Suprapubic skin (tissue), 4 donors: ENCODE measurements at places on chromosomes 12 and 14.

GRCh38 chr12:124804011-124804621 lies 59.5 kb downstream of the SCARB1 start:
- DNase-seq = no peak

DNA sequence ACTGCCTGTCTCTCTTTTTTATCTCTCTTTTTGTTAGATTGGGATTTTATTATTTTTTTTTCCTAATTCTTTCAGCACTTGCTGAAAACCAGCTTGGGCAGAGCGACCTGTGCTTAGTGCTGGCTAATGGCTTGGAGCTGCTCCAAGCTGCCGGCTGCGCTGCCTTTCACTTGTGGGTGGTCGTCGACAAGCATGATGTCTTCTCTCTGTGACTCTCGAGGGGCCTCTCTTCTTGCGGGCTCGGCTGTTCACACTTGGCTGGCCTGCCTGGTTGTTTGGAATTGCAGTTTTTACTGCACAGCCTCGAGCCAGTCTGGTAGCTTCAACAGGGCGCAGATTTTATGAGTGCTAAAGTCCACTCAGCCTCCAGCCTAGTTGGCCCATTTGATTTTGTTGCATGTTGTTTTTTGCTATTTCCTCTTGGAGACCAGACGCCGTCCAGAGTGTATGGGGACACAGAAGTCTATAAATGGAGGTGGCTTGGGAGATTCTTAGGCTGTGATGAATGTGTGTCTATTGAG lies 18.6 kb downstream of the TPCN1 start:
- peak; percentile 62 for DNase-seq

GRCh38 chr12:65902500-65902899 lies 78.2 kb downstream of the HMGA2 start:
- no peak for DNase-seq

- no peak for DNase-seq
These were observed 8.3 kb downstream of the PXN start for GRCh38 chr12:120257041-120257821.

DNA sequence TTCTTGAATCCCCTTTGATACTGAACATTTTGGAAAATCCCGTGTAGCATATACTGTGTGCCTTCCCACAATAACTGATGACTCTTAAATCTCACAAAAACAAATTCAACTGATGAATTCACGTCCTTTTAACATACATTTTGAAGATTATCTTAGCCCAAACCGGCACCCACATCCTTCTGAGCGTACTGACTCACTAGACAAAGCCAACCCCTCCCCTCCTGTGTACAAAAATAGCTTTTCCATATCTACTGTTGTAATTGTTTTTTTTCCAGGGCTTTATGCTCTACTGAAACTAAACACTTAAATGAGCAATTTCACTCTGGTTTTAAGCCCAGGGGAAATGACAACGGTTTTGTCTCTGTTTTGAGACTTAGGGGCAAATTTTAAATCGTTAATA lies 109.4 kb upstream of the ATF7IP start:
- DNase-seq = no peak

GRCh38 chr12:57224973-57225679 lies 4.4 kb upstream of the SHMT2 start:
- no peak for DNase-seq

DNA sequence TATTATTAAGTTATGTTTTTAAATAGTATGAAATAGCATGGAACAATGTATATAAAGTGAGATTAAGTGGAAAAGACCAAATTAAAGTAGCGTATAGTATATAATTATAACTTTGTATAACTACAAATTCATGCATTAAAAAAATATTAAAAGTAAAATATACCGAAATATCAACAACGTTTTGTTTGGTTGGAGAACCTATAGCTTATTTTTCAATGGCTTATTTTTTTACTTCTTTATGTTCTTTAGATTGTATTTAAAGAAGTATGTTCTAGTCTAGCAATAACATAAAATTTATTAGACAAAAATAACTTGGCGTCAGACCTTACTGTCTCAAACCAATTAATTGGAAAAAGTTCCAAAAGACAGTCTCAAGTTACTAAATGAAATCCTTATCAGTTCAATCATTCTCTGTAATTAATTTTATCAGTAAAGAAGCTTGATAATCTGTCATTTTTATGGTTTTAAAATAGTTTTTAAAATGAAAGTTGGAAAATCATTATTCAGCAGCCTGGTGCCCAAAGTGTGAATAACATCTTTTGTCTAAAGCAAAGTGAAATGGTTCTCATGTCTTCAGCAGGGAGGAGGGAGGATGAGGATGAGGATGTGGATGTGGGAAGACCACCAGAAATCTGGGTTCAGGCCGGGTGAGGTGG lies 46.7 kb downstream of the IRAK3 start:
- no peak for DNase-seq

DNA sequence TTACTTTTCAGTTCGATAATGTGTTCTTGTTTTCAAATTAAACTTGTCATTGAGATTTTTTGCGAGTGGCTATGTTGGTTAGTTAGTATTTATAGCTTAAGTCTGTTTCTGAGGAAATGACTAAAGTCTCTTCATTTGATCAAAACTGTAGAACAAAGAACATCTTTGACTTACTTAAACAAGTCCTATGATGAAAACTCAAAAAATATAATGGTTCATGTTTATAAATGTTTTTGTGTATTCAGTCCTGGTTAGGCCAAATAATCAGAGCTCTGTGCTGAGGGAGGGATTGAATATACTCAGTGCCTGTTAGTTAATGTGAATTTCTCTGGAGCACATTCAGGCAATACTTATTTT lies 51.7 kb downstream of the PPFIBP1 start:
- DNase-seq = no peak

DNA sequence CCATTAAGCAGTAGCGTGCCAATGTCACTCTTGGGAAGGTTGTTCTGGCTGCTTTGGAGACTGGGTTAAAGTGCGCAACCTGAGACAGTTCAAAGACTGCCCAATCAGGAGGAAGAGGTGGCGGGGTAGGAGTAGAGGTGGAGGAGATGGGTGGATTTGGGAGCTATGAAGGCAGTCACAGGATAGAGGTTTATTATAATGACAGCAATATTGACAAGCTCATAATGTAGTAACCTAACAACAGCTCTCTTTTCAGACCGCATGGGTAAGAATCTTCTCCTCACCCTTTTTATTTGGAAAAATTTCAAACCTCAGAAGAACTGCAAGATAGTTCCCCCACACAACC lies 5.3 kb upstream of the PSMD9 start:
- DNase-seq = no peak

- no peak for DNase-seq
These were observed 1133.0 kb downstream of the VRK1 start for GRCh38 chr14:97930166-97930565.

- no peak for DNase-seq
These were observed 190.9 kb downstream of the SOX5 start for GRCh38 chr12:23758608-23759007.

GRCh38 chr12:51190820-51191219 lies 17.9 kb upstream of the TFCP2 start:
- DNase-seq = no peak

DNA sequence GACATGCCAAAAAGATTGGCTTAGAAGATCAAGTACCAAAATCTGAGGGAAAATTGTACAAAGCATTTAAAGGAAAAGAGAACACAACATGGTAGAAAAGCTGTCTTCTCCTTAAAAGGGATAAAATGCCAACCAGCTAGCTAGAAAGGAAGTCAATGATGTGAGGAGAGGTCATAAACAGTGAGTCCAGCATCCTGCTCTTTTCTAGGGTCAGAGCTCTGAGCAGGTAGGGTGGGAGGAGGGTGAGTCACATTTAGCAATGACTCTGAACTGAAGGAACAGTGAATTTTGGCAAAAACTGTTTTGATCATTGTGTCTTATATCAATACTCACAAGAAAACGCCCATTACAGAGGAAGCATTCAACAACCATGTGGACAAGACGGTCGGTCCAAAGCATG lies 322.3 kb downstream of the DAD1 start:
- DNase-seq = no peak

DNA sequence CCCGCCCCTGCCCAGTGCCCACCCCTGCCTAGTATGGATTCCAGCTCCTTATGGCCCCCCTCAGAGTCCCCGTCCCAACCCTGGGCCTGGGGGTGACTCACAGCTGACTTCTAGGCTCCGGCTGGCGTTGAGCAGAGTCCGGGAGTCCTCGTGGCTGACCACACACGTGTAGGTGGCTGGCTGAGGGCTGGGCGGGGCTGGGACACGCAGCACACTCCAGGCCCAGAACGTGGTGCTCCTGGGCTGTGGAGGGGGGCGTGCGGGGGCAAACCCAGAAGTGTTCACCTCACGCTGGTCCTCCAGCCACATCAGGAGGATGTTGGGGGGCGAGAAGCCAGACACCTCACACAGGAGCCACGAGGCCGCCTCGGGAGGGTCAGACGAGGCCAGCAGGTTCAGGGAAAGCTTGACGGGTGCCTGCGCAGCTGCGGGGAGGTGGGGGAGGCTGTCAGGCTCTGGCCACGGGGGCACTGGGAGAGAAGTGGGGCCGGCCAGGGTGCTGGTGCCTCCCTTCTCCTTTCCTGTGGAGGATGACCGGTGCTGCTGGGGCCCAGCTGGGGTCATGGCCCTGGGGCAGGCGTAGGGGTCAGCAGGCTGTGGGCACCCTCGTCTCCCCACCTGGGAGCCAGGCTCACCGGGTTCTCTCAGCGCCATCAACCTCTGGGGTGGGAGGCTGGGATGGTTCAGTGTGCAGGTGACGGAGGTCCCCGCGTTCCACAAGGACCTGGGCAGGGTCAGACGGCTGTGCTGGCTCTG lies 314.1 kb downstream of the TMEM121 start:
- DNase-seq = peak; percentile 73

DNA sequence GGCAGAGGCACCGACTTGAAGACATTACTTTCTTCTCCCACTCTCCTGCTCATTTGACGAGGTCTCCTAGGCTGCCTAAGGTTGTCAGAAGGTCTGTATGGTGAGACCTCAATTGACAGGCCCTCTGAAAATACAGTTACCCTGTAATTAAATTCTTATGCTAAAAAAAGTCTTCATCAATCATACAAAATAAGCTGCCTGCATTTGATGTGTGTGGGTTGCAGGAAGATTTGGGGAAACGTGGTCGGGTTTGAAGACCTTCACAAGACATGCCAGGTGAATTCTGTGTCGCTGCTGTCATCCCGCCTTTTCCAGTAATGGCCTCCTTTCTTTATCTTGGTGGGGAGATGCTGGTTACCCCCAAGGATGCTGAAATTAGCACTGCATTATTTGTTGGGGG lies 299.4 kb downstream of the CACNA1C start:
- DNase-seq = no peak

DNA sequence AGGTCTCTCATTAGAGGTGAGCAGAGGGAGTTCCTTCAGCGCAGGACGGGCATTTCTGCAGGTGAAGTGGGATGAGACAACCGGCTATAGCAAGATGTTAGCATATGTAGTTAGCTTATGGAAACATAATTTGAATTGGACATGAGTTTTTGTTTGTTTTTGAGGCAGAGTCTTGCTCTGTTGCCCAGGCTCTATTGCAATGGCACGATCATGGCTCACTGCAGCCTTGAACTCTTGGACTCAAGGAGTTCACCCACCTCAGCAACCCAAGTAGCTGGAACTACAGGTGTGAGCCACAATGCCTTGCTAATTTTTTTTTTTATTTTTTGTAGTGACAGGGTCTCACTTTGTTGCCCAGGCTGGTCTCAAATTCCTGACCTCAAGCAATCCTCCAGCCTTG lies 69.2 kb downstream of the RCOR1 start:
- DNase-seq = no peak

GRCh38 chr14:28756884-28757570 lies 9.6 kb upstream of the FOXG1 start:
- DNase-seq = no peak

DNA sequence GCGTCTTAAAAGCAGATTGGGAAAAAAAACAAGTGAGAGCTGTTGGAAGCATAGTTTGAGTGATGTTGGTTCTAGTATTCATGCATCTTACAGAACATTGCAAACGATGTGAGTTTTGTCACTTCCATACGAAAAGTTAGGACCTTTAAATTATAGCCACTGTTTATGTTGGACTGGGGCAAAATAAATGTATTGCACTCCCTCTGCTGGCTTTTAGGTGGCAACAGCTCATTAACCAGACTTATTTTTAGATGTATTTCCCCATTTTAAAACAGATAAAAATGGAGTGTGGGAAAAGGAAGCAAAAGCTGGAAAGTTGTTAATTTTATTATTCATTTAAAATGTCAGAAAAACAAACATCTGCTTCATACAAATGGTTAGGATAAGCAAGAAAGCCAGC lies 111.9 kb downstream of the LGR5 start:
- no peak for DNase-seq

GRCh38 chr12:18965203-18965602 lies 164.3 kb upstream of the PLEKHA5 start:
- DNase-seq = no peak

GRCh38 chr12:52264435-52264825 lies 10.0 kb upstream of the KRT86 start:
- DNase-seq = no peak

GRCh38 chr12:31929027-31929526 lies 30.1 kb upstream of the RESF1 start:
- no peak for DNase-seq

DNA sequence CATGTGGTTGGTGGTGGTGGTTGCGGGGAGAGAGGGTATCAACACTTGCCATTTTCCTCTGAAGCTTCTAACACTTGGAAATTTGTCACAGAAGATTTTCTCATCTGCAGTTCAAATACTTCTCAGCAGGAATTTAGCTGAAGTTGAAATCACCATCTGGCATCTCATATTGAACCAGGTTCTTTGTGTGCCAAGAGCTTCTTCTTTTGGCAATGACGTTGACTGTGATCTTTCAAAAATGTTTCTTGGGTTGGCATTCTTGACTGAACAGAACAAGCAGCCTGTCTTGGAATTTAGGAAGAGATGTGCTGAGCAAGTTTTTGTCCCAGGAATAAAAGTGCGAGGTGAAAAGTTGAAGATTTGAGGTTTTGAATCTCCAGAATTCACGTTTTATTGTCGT lies 8.7 kb upstream of the NIN start:
- DNase-seq = no peak

GRCh38 chr12:15558915-15559528 lies 230.2 kb downstream of the EPS8 start:
- no peak for DNase-seq

DNA sequence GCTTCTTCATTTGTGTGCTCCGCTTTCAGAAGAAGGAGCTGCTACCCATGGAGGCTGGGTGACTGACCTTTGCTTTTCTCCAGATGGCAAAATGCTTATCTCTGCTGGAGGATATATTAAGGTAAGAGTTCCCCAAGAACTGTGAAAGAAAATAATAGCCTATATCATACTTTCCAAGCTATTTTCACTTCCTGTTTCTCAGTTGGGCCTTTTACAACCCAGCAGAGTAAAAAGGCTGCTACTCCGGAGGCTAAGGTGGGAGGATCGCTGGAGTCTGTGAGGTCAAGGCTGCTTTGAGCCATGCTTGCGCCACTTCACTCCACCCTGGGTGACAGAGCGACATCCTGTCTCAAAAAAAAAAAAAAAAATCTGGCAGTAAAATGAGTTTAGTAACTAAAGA lies 82.1 kb downstream of the APAF1 start:
- no peak for DNase-seq

- no peak for DNase-seq
These were observed 15.0 kb downstream of the ACACB start for GRCh38 chr12:109131154-109132050.

GRCh38 chr12:108333898-108334699 lies 5.0 kb downstream of the CMKLR1 start:
- DNase-seq = no peak
